Stimulated activated CD4-positive, alpha-beta T cell treated with anti-CD3 and anti-CD28 coated beads, Interleukin-1b, Interleukin-23, amount 100 ng/mL, for 1 hour (primary cell): ENCODE measurements at places on chromosomes 1 and 21.

DNA sequence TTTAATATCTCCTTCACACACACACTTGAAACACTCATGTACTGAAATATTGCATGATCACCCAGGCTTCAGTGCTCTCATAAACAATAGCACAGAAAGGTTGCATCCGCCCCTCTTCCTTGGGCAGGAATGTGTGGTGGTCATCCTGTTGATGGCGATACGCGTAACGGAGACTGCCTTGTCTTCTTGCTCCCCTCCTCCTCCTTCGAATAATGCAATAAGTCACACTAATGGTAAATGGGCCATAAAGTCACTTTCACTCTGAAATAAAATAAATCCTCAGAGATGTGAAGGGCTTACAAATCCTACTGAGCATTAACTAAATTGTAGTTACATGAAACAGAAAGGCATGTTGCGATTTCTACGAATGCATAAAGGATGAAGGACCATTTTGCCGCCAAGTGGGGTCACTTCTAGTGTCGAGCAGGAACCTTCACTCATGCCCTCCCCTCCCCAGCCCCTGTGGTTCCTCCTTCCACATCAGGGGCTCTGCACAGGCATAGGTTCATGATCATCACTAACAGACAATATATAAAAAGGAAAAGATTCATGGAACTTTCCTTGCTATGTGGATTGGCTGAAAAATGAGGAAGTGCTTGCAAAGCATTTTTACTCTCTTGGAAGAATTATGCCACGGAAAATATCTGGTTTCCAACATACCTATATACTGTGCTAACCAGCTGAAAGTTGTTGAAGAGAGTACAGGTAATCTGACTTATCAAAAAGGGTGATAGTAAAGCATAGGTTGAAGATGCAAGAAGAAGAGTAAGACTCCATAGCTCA is 1.2 kb upstream of the PGBD5 start:
- no peak for DNase-seq

GRCh38 chr1:176330782-176331181 is 123.7 kb upstream of the COP1 start:
- no peak for DNase-seq

DNA sequence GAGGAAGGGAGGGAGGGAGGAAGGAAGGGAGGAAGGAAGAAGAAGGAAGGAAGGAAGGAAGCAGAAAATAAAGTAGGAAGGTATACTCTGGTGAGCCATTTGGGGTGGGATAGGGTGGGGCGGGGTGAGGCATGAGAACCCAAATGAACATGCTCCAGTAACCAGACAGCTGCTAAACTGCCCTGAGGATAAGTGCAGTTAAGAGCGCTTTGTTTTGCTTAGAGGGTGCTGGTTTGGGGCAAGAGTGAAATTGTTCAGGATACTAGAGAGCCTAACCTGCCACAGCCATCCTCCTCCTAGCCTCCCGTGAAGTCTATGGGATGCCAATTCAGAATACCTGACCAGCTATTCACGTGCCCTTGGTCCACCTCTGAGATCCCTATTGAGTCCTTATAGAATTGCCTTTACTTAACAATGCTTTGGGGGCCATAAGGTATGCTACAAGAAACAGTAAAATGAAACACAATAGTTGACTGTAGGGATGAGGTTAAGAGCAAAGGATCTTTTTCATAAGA is 59.0 kb upstream of the ATF3 start:
- DNase-seq = no peak

DNA sequence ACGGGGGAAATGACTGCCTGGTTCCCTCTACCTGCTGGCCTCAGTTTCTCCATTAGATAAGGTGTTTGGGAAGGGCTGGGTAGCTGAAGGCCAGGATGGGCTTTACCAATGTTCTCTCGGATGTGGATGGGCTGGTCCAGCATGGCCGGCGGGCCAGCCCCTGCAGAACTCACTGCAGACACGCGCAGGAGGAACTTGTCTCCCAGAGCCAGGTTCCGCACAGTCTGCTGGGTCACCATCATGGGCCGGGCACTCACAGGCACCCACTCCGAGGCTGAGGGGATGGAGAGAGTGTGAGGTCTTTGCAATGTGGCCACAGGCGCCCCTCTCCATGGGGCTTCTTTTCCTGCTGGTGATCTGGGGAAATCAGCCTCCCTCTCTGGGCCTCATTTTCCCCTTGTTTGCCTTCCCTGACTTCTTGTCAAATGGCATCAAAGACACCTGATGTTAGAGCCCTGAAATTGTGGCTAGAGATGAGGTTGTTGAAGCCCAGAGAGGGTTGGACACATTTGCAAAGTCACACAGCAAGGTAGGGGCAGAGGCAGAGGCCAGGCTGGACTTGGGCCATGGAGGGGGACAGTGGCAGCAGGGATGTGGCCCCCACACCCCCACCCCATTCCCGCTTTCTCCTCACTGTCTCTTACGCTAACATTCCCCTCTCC is 1.2 kb downstream of the MYBPH start:
- DNase-seq = no peak

DNA sequence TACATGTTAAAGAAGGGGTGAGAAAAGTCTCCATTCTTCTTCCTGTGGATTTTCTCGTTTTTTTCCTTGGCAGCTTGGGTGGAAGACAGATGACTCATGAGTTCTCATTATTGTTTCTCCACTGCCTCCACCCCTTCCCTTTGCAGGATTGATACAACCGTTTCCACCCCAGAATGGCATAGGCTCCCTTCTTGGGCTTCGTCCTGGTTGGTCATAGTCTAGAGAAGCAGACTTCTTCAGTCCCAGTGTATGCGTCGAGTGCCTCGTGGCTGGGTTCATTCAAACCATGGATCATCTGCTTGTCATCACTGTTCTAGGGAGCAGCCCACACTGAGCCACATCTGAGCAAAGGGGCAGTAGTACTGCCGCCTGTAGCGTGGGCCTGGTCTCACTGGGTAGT is 13.7 kb downstream of the PTGFRN start:
- no peak for DNase-seq
